ENCODE measurements at places on chromosomes 3 and 15.

GRCh38 chr15:63487076-63487757 lies 17.2 kb upstream of the USP3 start:
- DNase-seq: peak; percentile 26

DNA sequence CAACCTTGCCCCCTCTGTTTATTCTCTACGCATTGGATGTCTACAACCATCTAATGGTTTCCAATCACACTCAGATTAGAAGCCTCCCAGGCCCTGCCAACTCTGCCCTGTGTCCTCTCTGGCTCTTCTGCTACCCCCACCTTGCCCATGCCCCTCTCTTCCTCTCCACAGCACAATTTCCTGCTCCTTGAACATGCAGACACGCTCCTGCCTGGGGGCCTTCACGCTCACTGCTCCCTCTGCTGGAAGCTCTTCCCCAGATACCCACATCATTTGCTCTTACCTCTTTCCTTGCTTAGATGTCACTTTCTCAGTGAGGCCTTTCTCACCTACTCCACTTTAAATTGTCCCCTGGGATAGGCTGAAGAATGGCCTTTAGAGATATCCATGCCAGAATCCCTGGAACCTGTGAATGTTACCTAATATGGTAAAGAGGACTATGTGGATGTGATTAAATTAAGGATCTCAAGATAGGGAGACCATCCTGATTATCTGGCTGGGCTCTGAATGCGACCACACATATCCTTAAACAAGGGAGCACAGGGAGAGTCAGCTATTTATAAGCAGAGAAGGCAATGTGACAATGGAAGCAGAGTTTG lies 9.9 kb downstream of the KY start:
- DNase-seq: no peak

- no peak for DNase-seq
Measured at GRCh38 chr3:166372571-166373106, 535.4 kb upstream of the BCHE start.

DNA sequence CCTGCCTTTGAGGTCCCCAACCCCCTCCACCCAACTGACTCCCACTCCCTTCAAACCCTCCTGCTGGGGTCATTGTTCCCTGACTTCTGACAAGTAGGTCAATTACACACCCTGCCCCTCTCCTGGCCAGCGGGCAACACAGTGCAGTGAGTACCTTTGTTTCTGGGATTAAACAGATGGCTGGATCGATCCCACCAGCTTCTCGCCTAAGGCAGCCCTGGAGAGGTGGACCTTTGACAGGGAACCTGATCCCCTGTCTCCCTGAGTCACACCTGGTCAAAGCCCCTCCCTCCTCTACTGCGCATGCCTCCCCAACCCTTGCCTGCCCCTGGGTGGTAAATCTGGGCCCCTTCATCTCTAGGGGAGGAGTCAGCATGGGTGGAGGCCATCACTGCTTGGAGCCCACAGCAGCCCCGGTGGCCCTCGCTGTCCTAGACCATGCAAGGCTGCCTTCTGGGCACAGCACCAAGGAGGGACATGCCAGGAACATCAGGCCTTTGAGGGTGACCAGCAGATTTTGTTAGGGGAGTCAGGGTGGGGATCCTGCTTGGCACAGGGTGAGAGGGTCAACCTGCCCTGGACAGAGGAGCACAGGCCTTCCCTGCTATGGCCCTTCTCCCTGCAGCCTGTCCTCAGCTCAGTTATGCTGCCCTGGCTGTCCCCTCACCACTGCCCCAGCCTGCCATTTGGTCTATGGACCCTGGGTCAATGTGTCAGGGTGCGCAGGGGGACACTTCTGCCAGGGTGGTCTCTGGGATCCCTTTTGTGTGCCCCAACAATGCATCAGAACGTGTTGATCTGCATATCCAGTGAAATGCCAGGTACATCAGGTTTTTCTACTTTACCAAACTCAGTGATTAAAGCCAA lies 9.8 kb upstream of the PRR23E start:
- DNase-seq: peak; percentile 75

DNA sequence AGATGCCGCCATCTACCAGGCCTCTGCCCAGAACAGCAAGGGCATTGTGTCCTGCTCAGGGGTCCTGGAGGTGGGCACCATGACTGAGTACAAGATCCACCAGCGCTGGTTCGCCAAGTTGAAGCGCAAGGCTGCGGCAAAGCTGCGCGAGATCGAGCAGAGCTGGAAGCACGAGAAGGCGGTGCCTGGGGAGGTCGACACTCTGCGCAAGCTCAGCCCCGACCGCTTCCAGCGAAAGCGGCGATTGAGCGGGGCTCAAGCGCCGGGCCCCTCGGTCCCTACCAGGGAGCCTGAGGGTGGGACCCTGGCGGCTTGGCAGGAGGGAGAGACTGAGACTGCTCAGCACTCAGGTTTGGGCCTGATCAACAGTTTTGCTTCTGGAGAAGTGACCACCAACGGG lies 22.6 kb downstream of the ALPK3 start:
- no peak for DNase-seq

- DNase-seq: no peak
Measured at GRCh38 chr3:36907911-36908646, 36.8 kb downstream of the TRANK1 start.

GRCh38 chr3:13976469-13976868 lies 96.6 kb upstream of the WNT7A start:
- DNase-seq: no peak

DNA sequence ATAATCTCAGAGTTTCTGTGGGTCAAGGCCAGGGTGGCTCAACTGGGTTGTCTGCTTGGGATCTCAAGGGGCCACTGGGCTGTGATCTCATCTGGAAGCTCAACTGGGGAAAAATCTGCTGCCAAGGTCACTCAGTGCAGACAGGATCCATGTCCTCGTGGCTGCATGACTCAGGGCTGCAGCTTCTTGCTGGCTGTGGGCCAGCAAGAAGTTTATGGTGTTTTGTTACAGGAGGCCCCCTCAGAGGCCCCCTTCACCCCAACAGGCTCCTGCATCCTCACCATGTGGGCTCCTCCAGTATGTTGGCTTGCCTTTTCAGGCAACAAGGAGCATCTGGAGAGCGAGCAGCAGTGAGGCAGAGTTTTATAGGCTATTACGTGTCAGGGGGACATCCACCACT lies 14.6 kb downstream of the OCA2 start:
- DNase-seq: no peak

- DNase-seq: no peak
Measured at GRCh38 chr3:81782585-81782984, 21.1 kb upstream of the GBE1 start.

DNA sequence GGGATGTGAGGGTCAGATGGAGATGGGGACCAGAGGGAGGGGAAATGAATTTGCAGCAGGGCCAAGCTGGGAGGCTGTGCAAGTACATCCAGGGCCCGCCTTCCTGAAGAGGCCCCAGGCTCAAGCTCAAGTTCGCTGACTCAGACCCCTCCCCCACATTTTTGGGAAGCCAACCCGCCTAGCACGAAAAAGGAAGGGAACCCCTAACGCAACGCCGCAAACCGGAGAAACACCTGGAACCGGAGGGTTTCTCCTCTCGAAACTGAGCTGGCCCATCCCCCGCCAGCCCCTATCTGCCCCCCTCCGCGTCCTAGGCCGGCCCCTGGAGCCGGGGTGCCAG lies 624 bp downstream of the AP3B2 start:
- peak; percentile 12 for DNase-seq

- DNase-seq: no peak
Measured at GRCh38 chr3:15514663-15515340, 6.7 kb downstream of the COLQ start.

GRCh38 chr3:182914341-182914740 lies 66.0 kb downstream of the DCUN1D1 start:
- DNase-seq: no peak

DNA sequence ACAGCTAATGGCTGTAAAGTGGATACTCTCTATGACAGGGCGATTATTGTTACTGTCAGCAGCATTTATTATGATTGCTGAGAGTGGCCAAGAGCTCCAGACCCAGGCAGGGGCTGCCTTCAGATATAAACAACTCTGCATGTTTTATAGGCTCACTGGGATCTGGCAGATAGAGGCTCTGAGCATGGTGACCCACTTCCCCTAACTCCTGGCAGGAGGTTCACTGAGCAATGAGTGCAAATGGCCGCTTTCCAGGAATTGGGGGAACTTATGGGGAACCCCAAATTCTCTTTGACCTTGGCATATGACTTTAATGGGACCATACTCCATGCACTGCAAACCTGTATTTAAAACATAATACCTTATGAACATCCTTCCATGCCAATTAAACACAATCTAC lies 59.0 kb downstream of the SCN5A start:
- DNase-seq: no peak

DNA sequence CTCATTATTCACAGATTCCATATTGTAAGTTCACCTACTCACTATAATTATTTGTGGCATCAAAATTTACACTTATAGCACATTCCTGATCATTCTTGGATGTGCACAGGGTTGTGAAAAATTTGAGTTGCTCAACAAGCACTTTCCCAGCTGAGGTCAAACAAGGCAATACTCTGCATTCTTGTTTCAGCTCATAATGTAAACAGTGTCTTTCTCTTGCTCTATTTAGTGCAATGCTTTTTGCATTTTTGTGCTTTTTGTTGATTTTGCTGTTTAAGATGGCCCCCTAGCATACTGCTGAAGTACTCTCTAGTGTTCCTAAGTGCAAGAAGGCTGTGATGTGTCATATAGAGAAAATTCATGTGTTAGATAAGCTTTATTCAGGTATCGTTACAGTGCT lies 66.7 kb upstream of the TNIK start:
- DNase-seq: no peak

- DNase-seq: no peak
Measured at GRCh38 chr3:114839476-114839875, 307.6 kb downstream of the ZBTB20 start.

DNA sequence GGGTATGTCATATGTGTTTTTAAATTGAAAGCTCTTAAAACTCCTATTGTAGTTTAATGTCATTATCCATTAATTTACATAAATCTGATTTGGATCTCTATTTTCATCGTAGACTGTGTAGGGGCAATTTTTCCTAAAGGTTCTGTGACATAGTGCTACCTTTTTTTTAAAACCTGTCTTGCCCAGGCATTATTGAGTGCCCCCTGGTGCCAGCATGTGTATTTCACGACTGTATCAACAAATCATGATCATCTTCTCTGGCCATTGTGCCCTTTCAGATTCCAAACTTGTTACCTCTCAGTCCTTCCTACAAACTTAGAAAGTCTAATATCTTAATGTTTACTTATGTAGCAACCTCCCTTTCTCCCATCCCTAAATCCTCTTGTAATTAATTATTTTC lies 97.2 kb upstream of the FLNB start:
- no peak for DNase-seq

DNA sequence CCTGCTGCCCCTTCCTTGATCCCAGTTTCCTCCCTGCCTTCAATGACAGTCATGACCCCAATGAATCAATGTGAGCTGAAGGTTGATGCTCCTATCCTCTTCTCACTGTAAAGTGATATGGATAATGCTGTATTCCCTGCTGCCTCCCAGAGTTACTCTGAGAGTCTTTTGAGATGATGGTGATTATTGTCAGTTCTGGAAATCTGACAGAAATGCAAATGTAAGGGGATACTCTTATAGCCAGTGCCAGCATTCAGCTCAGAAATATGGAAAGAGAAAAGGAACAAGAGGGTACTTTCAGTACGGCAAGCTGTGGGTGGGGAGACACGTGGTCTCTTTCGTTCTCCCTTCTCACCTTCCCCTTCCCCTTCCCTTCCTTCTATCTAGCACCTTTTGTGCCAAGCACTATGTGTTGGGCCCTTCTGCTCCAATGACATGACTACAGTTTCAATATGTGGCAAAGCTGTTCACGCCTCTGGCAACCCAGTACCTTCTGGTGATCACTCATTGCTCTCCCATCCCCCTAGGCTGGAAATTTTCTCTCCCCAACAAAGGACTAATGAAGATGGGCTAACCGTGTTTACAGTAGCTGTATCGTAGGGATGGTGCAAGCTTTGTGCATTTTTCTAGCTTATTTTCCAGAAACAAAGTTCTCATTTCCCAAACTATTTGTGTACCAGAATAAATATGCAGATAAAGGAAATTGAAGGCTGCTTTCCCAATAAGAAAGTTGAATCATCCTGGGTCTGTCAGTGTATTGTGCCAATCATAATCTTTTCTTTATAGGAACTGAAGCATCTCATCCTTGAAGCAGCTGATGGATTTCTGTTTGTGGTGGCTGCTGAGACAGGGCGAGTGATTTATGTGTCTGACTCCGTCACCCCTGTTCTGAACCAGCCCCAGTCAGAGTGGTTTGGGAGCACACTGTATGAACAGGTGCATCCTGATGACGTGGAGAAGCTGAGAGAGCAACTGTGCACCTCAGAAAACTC lies 70.3 kb downstream of the ARNT2 start:
- no peak for DNase-seq

DNA sequence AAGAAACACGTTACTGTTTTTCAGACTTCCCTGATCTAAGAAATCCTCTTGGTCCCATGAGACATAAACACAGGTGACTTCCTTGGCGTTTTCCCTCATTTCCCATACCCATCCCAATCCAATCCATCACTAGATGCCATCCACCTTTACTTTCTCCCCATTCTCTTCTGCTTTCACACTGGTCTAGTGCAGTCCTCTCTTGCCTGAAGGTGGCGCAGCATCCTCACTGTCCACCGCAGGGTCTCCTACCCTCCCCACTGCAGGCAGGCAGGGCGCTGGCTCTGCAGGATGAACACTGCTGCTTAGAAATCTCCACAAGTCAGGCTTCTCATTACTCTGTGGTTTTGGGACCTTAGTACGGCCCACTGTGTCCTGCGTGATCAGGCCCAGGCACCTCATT lies 58.2 kb downstream of the RAB7A start:
- no peak for DNase-seq

GRCh38 chr15:44246521-44247268 lies 41.8 kb upstream of the GOLM2 start:
- DNase-seq: no peak

DNA sequence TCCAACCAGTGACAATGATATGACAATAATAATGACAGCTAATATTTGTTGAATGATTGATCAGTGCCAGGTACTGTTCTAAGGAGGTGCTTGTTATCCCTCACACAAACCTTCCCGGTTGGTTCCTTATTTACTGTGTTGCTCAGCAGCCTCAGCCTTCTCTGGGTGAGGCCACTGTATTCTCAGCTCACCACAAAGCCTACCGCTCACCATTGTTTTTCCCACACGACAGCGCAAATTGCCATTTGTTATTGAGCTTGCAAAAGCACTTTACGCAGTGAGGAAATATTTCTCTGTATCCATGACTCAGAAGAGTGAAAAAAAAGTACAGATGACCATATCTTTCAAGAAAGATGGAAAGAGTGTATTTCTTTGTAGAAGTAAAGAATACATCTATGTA lies 49.5 kb upstream of the PDZRN3 start:
- no peak for DNase-seq

- no peak for DNase-seq
Measured at GRCh38 chr3:7487763-7488162, 626.8 kb downstream of the GRM7 start.

All from NCI-H2171 (cell line).